ENCODE measurements at places on chromosomes 1 and 21.
A peak's percentile ranks its signal among the peaks of the same experiment; 100 is the strongest.

DNA sequence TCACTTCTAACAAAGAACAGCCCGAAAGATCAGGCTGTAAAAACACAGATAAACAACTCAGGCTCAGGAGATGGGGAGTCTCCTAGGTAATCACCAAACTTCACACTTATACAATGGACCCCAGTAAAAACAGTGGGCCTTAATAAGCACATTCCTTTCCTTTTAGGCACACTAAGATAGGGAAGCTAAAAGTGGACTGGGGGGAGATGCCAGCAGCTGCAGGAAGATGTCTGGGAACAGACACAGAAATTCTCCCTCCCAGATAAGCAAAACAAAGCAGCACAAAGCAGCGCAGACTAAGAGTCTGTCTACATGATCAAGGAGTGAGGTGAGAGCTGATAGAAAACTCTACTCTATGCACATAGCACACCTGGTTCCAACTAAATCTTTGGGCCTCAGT lies 29.0 kb upstream of the CTBS start:
- peak; percentile 40 for DNase-seq

DNA sequence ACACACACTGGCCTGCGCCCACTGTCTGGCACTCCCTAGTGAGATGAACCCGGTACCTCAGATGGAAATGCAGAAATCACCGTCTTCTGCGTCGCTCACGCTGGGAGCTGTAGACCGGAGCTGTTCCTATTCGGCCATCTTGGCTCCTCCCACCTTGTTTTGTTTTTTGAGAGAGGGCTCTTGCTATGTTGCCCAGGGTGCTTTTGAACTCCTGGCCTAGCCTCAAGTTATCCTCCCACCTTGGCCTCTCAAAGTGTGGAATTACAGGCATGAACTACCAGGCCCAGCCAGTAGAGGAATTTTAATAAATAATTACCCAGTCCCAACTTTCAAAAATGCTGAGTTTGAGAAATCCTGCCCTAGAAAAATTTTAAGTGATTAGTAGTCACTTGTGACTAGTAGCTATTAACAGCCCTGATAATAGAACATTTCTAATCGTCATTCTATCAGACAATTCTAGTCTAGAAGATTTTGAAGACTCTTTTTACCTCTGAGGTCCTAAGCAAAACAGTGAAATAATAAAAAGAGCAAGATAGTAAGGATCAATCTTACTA lies 30.9 kb upstream of the SLC35D1 start:
- DNase-seq: no peak

- no peak for DNase-seq
Measured at GRCh38 chr1:236098267-236098666, 33.4 kb upstream of the NID1 start.

DNA sequence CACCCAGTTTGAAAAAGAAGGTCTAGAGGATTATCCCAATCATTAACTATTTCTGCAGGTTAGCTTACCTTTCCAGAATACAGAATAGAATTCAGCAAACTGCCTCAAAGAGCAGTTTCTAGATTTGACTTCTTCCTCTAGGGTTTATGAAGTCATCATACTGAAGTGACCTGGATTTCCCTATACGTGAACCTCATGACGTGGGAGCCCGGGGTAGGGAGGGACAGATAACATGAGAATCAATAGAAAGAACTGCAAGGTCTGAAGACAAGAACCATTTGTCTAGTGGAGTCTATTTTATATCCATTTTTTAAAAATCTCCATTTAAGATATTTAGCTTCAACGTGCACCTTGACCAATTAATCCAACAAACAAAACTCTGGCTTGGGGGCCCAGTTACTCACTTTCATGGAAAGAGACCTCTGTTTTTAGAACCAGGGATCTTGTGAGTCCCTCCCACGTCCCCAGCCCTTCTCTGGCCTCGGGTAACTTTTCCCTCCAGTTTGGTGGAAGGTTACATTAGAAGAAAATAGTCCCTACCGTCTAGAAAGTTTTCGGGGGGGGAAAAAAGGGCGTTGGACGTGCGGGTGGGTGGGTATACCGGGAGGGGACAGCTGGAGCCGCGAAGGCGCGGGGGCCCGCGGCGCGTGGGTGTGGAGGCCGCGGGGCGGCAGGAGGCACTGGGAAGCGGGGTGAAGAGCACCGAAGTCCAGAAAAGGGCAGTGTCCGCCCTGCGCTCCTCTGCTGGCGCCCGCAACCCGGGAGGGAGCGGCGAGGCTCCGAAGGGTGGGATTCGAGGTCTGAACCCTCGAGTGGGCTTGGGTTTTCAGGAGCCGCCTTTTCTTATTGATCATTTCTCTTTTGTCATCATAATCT lies 13.8 kb upstream of the POGZ start:
- DNase-seq: peak; percentile 66

GRCh38 chr1:114627107-114627506 lies 42.7 kb downstream of the DENND2C start:
- DNase-seq: no peak

Measured in cardiac fibroblast (primary cell).